Lung (tissue), 17 donors: ENCODE measurements at places on chromosomes 2 and 18.

DNA sequence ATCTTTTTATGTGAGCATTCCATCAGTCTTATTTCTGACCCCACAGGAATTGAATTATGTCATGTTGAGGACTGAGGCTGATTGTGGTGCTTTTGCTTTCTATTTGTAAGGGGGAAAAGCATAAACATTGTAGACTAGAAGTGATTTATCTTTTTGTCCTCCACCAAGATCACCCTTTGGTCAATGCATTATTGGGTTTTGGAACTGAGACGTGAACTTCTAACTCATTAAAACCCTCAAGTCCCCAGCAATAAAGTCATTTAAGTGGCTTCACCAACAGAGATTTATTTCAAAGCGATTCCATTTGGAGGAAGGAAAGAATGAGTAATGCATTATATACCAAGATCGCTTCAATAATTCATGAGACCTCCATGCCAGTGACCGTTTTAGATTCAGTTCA, 75.5 kb upstream of the TXNDC2 start:
- no peak for DNase-seq
- no peaks in the 10 kb centered on the region for H3K36me3 ChIP-seq
- peaks cover 6% of the 10 kb centered on the region for H3K4me1 ChIP-seq
- H3K4me3 ChIP-seq: no peak overlapping the region
- H3K27ac ChIP-seq: no peak overlapping the region

GRCh38 chr2:149872041-149872440, 284.5 kb upstream of the MMADHC start:
- H3K4me3 ChIP-seq: no peak overlapping the region
- no peak overlapping the region for H3K27ac ChIP-seq
- no peaks in the 10 kb centered on the region for H3K36me3 ChIP-seq
- no peaks in the 10 kb centered on the region for H3K4me1 ChIP-seq

- no peaks in the 10 kb centered on the region for H3K36me3 ChIP-seq
- H3K27ac ChIP-seq: no peak overlapping the region
- no peak overlapping the region for H3K4me3 ChIP-seq
- no peaks in the 10 kb centered on the region for H3K27me3 ChIP-seq
Measured at GRCh38 chr2:224976629-224977525, 65.4 kb downstream of the DOCK10 start.

DNA sequence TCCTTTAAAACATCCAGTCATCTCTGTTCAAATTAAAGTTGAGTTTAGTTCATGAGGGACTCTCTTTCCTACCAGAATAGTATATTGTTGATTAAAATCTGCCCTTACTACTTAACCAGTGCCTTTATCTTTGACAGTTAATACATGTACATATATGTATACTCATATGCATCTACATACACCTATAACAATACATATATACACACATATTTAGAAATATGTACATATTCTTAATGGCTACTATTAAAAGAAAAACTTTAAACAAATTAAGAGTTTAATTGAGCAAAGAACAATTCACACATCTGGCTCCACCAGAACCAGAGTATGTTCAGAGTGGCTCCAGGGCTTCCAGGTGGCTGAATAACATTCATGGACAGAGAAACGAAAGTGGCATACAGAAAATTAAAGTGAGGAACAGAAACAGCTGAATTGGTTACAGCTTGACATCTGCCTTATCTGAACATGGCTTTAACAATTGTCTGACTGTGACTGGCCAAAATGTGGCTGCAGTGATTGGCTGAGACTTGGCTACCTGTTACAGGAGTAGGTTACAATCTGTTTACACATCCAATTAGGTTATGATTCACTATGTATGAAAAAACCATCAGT, 38.8 kb downstream of the ZNF519 start:
- H3K27ac ChIP-seq: no peak overlapping the region
- no peak overlapping the region for H3K4me3 ChIP-seq
- no peaks in the 10 kb centered on the region for H3K4me1 ChIP-seq
- no peaks in the 10 kb centered on the region for H3K27me3 ChIP-seq
- DNase-seq: no peak

- peak; percentile 45 for DNase-seq
- peaks cover 16% of the 10 kb centered on the region for H3K36me3 ChIP-seq
- H3K27ac ChIP-seq: peak overlapping the region; percentile 100
Measured at GRCh38 chr2:86622519-86623042, 1.1 kb downstream of the RNF103 start.

DNA sequence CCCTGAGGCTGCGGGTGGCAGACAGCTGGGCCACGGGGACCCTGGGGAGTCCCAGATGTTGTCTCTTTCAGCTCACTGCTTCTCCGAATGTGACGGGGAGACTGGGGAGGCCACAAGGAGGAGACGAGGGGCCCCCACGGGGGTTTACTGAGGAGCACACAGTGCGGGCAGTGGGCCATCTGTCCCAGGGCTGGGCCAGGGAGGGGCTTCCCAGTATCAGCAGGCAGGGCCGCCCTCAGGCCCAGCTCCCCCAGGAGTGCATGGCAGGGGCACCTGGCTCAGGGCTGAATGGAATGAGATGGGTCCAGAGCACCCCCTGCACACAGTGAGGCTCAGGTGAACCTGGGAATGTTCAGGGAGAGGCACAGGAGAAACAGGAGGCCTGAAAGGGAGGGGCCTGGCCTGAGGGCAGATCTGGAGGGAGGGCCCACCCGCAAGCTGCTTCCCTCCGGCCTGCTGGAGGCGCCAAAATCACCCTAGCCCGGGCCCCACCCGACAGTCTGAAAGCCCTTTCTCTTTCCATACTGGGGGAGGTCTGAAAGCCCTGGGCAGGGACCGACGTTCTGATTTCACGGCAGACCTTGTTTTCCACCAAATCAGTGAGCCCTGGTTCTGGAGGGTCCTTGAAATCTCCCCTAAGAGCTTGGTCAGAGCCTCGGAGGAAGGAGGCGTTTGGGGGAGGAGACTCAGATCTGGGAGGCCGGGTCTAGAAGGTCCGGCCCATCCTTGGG, 35.5 kb upstream of the PTMA start:
- no peaks in the 10 kb centered on the region for H3K27me3 ChIP-seq
- peak overlapping the region; percentile 63 for H3K27ac ChIP-seq
- H3K36me3 ChIP-seq: no peaks in the 10 kb centered on the region
- no peak overlapping the region for H3K4me3 ChIP-seq
- DNase-seq: peak; percentile 79

DNA sequence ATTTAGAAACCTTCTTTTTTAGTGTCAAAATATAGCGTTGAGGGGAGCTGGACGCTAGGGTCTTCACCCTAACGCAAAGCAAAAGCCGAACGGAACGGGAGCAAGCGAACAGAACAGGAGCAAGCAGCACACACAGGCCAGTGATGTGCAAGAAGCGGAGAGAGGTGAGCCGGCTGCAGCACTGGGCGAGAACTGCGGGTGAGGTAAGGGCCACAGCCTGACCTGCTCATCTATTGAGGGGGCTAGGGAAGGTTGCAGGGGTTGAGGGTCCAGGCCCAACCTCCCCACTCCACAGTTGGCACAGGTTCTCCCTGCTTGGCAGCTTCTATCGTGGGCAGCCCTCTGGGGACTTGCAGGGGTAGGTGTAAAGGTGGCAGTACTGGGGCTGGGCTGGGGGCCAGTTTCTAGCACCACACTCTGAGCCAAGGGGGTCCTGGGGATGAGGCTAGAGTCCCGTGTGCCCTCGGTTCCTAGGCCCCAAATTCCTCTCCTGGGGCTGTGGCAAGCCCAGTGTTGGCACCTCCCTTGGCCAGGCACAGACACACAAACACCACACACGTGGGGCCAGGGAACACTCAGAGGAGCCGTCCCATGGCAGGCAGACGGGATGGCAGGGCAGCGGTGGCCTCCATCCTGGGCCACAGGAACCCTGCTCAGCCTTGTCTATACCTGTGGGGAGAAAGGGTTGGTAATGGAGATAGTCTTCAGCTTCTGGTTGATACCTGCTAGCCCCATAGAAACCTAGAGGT, 1.2 kb upstream of the ABCB6 start:
- peak overlapping the region; percentile 4 for H3K27ac ChIP-seq
- no peak overlapping the region for H3K4me3 ChIP-seq
- H3K27me3 ChIP-seq: no peaks in the 10 kb centered on the region
- H3K4me1 ChIP-seq: peaks cover 7% of the 10 kb centered on the region
- no peak for DNase-seq

DNA sequence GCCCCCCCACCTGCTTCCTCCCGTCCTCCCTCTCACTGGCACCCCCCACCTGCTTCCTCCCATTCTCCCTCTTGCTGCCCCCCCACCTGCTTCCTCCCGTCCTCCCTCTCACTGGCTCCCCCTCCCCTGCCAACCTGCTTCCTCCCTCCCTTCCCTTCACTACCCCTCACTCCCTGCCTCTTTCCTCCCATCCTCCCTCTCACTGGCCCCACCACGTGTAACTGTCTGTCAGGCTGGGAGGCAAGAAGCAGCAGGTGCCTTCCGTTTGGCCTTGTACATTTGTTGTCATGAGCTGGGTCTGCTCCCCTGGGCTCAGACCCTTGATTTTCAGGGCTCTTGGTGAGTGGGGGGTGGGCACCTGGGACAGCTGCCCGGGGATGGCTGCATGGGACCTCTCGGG, 19.1 kb downstream of the RTP5 start:
- peaks cover 14% of the 10 kb centered on the region for H3K4me1 ChIP-seq
- no peaks in the 10 kb centered on the region for H3K36me3 ChIP-seq
- no peak overlapping the region for H3K27ac ChIP-seq
- H3K27me3 ChIP-seq: no peaks in the 10 kb centered on the region
- H3K4me3 ChIP-seq: no peak overlapping the region
- DNase-seq: no peak

DNA sequence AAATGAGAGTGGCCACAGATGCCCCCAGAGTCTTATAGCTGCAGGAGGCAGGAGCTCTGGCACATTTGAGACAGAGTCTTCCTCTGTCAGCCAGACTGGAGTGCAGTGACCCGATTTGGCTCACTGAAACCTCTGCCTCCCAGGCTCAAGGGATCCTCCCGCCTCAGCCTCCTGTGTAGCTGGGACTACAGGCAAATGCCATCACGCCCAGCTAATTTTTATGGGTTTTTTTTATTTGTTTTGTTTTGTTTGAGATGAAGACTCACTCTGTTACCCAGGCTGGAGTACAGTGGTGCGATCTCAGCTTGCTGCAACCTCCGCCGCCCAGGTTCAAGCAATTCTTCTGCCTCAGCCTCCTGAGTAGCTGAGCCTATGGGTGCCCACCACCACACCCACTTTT, 80.7 kb upstream of the CABLES1 start:
- H3K36me3 ChIP-seq: no peaks in the 10 kb centered on the region
- peaks cover 6% of the 10 kb centered on the region for H3K4me1 ChIP-seq
- H3K4me3 ChIP-seq: no peak overlapping the region
- H3K27ac ChIP-seq: no peak overlapping the region
- no peaks in the 10 kb centered on the region for H3K27me3 ChIP-seq
- DNase-seq: no peak

DNA sequence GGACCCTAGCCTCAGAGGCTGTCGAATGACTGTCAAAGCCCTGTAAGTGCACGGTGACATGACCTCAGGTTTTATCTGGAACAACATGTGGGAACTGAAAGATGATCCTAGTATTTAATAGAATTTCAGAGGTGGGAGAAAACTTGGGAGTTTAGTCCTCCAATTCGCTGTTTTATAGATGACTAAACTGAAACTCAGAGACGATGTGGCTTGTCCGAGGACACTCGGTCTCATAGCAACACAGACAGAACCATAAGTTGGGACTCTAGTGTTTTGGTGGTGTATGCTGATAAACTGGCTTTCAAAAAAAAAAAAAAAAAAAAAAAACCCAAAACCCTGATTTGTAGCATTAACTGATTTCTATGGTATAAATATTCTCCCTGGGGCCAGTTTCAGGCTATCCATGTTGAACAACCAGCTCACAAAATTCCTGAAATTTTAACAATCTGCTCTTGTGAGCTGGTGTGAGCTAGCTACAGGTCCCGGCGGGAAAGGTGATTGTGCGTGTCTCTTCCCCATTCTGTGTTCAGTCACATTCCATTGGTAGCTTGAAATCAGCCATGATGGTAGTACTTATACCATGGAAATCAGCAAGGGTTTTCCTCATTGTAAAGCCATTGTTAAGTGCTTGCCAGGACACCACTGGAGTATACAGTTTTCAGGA, 195.5 kb upstream of the EPAS1 start:
- no peak overlapping the region for H3K4me3 ChIP-seq
- H3K36me3 ChIP-seq: peaks cover 11% of the 10 kb centered on the region
- H3K4me1 ChIP-seq: peaks cover 4% of the 10 kb centered on the region

DNA sequence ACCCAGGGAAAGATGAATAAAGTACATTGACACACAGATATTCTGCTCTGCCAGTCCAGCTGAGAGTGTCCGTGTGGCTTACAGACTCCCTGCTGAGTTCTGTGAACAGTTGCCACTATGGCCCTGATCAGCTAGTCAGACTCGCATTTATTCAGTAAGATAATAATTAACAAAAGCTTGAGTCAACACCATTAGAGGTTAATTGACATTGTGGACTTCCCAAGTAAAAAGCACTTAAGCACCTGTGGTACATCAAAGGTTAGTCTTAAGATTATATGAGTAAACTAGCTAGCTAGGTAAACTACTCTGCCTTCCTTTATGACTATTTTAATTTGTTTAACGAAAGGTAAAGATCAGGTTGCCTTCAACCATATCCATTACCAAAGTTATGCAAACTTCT, 33.7 kb downstream of the ANKRD30B start:
- no peak overlapping the region for H3K27ac ChIP-seq
- no peak for DNase-seq
- no peak overlapping the region for H3K4me3 ChIP-seq
- H3K27me3 ChIP-seq: no peaks in the 10 kb centered on the region
- H3K4me1 ChIP-seq: no peaks in the 10 kb centered on the region
- H3K36me3 ChIP-seq: no peaks in the 10 kb centered on the region

- H3K27ac ChIP-seq: no peak overlapping the region
- DNase-seq: no peak
- H3K36me3 ChIP-seq: no peaks in the 10 kb centered on the region
- H3K27me3 ChIP-seq: no peaks in the 10 kb centered on the region
Measured at GRCh38 chr2:100888601-100889000, 68.7 kb downstream of the NPAS2 start.

DNA sequence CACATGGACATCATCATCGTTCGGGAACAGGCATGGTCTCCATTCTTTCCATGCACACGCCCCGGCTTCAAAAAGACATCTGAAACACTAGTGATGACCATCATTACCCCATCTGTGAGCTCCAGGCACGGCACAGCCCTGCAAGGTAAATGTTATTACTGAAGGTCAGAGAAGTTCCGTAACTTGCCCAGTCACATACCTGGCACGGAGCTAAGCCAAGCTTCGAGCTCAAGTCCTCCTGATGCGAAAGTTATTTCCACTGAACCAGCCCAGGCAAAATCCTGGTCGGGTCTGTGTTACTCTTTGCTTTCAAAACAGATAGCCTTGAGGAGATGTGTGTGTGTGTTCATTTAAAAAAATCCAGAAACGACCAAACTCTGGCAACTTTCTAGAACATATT, 22.8 kb downstream of the FHL2 start:
- peaks cover 12% of the 10 kb centered on the region for H3K4me1 ChIP-seq
- H3K4me3 ChIP-seq: no peak overlapping the region
- no peaks in the 10 kb centered on the region for H3K27me3 ChIP-seq
- DNase-seq: no peak
- peak overlapping the region; percentile 76 for H3K27ac ChIP-seq
- no peaks in the 10 kb centered on the region for H3K36me3 ChIP-seq
